Tibial nerve (tissue), 4 donors: ENCODE measurements at places on chromosomes 6 and 20. TPM values are rescaled to one million over a fixed set of nuclear protein-coding genes. Genes with fewer than 3 reads are reported as not detected.

GRCh38 chr6:139390447-139390846, 16.0 kb upstream of the CITED2 start:
- H3K27me3 ChIP-seq = no peaks in the 10 kb centered on the region
- no peaks in the 10 kb centered on the region for H3K4me1 ChIP-seq
- no peak overlapping the region for H3K27ac ChIP-seq
- no peaks in the 10 kb centered on the region for H3K36me3 ChIP-seq

- H3K4me1 ChIP-seq = no peaks in the 10 kb centered on the region
- peaks cover 63% of the 10 kb centered on the region for H3K36me3 ChIP-seq
- no peak overlapping the region for H3K4me3 ChIP-seq
- DNase-seq = peak; percentile 61
Measured at GRCh38 chr20:34922654-34923381, 32.8 kb downstream of the GSS start.

GRCh38 chr6:136532030-136532429, 18.2 kb downstream of the MAP7 start:
- no peaks in the 10 kb centered on the region for H3K36me3 ChIP-seq
- H3K4me3 ChIP-seq = no peak overlapping the region
- no peak for DNase-seq

DNA sequence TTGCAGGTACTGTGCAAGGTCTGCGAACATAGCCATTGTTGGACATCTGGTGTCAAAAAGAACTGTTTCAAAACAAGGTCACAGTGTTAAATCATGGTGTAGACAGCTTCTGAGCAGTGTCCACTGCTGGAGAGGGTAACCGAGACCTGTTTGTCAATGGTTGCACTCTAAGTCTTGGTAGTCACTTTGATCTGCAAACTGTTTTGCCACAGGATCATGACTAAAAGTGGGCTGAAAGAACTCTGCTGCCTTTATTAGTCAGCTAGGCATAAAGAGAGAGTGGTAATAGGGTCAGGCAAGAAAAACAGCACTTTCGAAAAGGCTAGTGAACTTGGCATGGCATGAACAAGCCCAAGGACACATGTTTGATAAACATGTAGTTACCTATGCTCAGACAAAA, 552.3 kb upstream of the CITED2 start:
- H3K36me3 ChIP-seq = no peaks in the 10 kb centered on the region
- no peak for DNase-seq
- H3K4me3 ChIP-seq = no peak overlapping the region
- H3K27me3 ChIP-seq = no peaks in the 10 kb centered on the region
- no peaks in the 10 kb centered on the region for H3K4me1 ChIP-seq

DNA sequence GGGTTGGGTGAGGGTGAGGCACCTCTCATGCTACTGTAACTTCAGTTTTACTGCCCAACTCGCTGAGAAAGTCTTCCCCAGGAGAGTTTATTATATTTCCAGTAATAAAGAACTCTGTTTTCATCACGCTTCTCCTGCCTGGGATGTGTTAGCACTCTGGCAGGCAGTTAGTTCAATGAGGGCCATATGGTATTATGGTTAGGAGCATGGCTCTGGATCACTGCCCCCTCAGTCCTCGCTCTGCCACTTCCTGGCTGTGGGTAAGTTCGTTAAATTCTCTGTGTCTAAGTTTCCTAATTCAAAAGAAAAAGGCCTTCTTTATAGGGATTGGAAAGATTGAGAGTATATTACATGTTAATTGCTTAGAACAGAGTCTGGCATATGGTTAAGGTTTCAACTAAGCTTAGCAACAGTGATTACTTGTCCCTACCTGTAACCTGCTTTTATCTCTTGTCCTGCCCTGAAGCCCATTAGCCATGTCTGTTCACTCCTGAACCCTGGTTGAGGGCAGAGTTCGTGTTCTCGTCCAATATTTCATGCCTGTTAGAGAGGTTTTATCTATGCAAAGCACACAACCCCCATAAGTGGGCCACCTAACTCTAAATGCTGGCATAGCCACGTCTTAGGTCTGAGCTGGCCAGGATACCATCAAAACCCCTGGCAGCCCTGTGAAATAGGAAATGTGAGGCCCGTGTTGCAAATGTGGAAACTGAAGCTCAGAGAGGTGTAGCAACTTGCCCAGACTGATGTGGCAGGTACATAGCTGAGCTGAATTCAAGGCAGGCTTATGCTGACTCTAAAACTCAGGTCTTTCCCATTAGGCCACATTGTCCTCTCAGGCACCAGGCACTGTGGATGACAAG, 342.5 kb upstream of the JARID2 start:
- no peak overlapping the region for H3K27ac ChIP-seq
- H3K4me1 ChIP-seq = no peaks in the 10 kb centered on the region
- no peak for DNase-seq
- H3K27me3 ChIP-seq = no peaks in the 10 kb centered on the region
- no peak overlapping the region for H3K4me3 ChIP-seq

DNA sequence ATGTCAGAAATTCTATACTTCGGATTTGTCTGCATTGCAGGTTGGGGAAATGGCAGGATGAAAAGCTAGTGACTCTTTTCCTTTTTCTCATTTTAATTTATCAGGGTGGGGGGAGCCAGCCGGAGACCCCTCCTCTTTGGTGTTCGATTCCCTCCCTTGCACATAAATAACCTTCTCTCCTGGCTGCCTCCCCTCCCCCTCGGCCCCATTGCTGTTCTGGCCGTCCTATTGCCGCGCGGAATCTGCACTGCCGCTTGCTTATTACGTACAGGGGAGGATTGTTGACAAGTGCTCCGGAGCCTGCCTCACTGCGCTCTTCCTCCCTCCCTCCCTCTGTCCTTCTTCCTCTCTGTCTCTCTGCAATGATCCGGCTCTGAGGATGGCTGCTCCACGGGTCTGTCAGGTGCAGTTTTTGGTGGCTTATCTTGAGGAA, 154.7 kb downstream of the JARID2 start:
- peak overlapping the region; percentile 41 for H3K4me3 ChIP-seq
- H3K36me3 ChIP-seq = no peaks in the 10 kb centered on the region
- peaks cover 20% of the 10 kb centered on the region for H3K4me1 ChIP-seq
- H3K27ac ChIP-seq = peak overlapping the region; percentile 60

The CDH22 gene
- not detected for total RNA-seq

The EEF1A2 gene
- not detected for total RNA-seq

The PPIL1 gene
- 9.2 TPM for total RNA-seq

The HSPA1B gene
- total RNA-seq = 160 TPM
